Caco-2 (cell line): ENCODE measurements at places on chromosomes 7 and 10.

DNA sequence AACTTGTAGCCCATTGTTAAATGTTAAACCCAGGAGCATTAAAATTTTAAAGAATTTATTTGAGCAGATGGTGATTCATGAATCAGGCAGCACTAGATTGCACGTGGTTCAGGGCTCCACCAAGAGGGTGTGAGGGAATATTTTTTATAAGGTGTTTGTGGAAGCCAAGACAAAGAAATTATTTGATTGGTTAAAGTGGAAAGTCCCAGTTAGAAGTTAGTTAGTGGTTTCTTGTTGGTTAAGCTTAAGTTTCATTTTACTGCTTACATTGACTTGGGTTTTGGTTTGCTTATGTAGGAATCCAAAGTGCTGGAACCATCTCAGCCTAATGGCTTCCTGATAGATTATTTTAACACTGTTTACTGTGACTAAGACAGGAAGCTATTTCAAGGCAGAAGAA is 906.2 kb downstream of the LRMDA start:
- DNase-seq = no peak

GRCh38 chr7:12712236-12712635 is 24.8 kb downstream of the ARL4A start:
- no peak for DNase-seq

- peak; percentile 30 for DNase-seq
These were observed 184.1 kb downstream of the ELFN1 start for GRCh38 chr7:1853986-1854865.

GRCh38 chr10:133011882-133012281 is 69.5 kb upstream of the CFAP46 start:
- DNase-seq = no peak

DNA sequence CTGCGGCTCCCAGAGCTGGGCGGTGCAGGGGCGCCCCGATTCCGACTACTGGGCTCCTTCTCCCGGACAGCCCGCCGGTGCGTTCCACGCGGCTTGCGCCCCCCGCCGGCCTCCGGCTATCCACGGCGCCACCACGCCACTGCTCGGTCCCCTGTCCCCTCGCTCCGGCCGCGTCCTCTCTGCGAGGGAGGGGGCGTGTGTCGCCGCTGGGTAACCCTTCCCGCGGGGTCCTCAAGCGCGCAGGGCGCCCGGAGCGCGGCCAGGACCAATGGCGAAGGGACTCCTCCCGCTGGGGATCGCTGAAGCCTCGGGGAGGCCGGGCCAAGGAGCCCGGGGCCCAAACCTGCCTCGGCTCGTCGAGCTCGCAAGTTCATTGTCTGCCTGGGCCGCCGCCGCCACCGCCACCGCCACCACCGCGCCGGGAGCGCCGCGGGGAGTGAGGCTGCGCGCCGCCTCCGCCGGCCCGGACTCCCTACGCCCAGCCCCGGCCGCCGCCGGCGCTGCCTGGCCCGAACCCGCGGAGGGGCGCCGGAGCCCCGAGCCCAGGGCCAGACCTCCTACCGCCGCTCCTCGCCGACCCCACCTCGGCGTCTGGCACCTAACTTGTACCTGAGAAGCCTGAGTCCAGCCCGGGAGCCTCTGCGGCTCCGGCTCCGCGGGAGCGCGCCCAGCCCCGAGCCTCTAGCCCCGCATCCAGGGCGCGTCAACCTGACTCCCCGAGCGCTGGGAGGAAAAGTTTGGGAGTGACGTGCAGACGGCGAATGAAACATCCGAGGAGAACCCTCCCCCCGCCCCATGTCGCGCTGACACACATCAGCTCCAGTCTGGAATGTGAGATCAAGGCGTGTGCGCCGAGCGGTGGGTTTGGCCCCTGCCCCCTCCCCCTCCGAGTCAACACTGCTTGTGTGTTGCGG is at the start of gene CHST15:
Gene CHST15, minus strand, starts transcription at position 739 of the 914 bp plus-strand sequence. CDS start 47,386 bp downstream, outside the sequence.
- peak; percentile 80 for DNase-seq

GRCh38 chr10:46097576-46098317 is 51.7 kb upstream of the MSMB start:
- DNase-seq = no peak

DNA sequence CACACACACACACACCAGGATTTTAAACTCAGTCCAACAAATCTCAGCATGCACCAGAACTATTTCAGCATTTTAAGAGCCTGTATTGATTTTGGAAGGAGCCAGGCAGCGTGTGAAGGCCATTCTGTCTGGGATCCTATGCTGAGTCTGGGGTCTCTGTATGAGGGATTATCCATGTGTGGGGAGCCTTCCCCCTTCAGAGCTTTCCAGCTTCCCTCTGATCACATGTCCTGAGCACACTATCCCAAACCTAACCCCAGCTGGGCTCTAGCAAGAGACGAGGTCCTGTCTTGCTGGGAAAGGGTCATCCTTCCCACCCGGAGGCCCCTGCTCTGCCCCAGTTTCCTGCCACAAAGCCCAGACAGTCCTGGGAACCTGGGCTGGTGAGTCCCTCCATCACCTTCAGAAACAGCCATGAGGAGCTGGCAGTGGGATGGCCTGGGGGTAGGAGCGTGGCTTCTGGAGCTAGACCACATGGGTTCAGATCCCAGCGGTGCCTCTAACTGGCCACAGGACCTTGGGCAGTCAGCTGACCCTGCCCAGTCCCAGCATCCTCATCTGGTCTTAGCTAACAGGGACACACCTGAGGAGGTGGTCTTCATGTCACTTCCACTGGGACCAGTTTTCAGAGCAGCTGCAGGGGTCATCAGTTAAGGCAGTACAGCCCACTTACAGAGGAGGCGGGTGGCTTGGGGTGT is 79.6 kb upstream of the RET start:
- no peak for DNase-seq
